ENCODE measurements at places on chromosomes 13 and 19. TPM values are rescaled to one million over a fixed set of nuclear protein-coding genes. Genes with fewer than 3 reads are reported as not detected.

GRCh38 chr19:46772170-46773017 lies 16.0 kb downstream of the SLC1A5 start:
- DNase-seq = peak; percentile 24

- no peak for DNase-seq
Observed at GRCh38 chr13:75010941-75011340, 471.0 kb downstream of the TBC1D4 start.

DNA sequence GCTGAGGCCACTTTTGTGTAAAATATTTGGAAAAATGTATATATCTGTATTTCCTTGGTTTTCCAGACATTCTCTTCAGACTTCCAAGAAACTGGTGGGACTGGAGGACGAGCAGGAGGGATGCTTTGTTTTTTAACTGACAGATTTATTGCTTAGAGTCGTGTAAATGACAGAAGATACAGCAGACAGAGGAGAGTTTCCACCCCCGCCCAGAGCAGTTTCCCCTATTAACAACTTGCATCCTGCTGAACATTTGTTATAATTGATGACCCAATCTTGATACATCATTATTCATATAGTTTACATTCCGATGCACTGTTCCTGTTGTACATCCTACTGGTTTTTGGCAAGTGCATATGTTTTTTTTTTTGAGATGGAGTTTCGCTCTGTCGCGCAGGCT lies 7.1 kb upstream of the DOCK6 start:
- DNase-seq = no peak

GRCh38 chr19:17021793-17022590 lies 4.6 kb downstream of the CPAMD8 start:
- DNase-seq = no peak

- DNase-seq = peak; percentile 35
Observed at GRCh38 chr13:33145667-33146066, 129.4 kb downstream of the KL start.

DNA sequence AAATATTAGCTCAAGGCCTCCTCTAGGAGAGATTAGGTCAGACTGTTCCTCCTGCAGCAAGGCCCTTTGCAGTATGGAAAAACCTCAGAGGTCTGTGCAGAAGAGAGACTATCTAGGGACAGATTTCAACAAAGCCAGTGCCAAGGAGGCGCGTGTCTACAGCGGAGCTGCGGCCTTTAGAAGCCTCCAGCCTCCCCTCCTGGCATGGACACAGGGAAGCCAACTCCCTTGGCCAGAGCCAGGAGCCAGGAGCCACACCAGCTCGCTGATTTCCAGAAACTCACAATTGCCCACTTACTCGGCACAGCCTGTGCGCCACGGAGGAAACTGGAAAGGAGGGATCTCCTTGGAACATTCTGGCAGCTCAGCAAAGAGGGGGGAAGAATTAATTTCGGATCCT lies 63.4 kb downstream of the INSR start:
- no peak for DNase-seq

DNA sequence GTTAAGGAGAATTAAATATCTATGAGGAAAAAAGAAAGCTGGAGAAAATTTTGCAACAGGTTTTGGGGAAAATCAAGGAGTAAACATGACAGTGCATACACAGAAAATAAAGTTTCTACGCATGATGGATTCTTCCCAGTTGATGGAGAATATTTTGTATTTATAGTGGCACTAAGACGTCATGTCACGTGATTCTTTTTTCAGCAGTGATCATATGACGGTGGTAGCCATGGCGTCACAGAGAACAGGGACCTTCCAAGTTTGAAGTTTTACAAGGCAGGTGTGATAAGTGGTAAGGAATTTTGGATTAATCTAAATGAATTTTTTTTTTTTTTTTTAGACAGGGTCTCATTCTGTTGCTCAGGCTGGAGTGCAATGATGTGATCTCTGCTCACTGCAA lies 8.5 kb downstream of the MBD3L1 start:
- no peak for DNase-seq

DNA sequence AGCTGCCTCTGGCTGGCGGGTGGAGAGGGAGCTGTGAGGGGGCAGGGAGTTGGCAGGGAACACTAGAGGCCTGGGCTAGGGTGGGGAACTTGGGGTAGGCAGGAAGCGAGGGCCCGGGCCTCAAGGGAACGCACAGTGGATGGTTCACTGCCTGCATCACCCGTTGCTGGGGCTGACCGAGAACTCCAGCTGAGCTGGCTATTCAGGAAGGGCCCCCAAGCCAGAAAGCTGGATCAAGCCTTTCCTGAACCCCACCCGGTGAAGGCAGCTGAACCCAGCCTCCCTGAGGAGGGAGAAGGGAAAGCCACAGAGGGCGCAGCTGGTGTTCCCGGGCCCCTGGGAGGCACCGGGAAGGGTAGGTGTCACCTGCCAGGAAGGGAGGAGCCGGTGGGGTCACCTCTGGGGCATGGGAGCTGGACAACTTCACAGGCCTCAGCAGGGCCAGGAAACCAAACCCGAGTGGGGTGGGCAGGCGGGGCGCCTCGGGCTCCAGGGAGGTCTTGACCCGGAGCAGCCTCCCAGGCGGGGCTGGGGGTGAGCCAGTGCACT lies 13.9 kb downstream of the PALM start:
- DNase-seq = no peak

DNA sequence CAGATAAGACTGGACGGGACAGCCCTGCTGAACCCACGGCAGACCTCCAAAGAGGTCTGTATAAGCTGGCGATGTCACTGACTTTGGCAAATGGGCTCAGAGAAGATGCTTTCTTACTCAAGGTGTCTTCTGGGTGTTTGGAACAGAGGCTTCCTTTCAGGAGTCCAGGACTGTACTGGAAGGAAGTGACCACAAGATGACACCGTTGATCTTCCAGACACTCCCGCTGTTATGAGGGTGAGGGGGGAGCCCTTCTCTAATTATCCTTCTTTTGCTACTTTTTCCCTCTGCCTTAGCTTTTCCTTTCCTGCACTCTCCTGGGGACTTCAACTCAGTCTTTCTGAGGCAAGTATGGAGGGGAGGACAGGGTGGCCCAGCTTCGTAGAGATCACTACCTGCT lies 65.2 kb upstream of the ZNF599 start:
- no peak for DNase-seq

DNA sequence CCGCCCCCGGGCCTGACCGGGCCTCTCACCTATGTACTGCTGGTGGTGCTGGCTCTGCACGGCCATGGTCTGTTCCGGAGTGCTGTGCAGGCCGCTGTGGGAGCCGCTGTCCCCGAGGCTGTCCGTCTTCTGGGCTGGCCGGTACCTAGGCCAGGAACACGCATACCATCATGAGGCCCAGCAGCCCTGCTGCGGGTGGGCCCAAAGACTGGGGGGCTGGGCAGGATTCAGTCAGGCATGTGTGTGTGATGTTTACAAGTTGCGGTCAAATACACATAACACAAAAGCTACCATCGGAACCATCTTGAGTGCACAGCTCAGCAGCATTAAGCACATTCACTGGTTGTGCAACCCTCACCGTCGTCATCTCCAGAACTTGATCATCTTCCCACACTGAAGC lies 32.2 kb upstream of the RANBP3 start:
- DNase-seq = no peak

- no peak for DNase-seq
Observed at GRCh38 chr13:40960716-40961115, 58.4 kb downstream of the ELF1 start.

DNA sequence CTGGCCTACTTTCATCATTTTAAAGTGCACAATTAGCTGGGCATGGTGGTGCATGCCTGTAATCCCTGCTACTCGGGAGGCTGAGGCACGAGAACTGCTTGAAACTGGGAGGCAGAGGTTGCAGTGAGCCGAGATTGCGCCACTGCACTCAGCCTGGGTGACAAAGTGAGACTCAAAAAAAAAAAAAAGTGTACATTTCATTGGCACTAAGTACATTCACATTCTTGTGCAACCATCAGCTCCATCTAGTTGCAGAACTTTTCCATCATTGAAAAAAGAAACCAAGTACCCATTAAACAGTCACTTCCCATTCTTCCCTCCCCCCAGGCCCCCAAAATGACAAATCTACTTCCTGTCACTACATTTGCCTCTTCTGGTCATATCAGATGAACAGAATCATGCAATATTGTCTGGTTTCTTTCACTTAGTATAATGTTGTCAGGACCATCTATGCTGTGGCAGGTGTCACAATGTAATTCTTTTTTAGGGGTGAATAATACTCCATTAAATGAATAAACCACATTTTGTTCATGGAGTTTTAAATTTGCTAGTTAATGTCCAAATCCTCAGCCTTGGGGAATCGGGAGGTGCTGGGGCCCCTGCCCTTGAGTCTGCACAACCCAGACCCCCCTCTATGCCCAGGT lies 7.4 kb upstream of the SIGLEC11 start:
- DNase-seq = no peak

- peak; percentile 94 for DNase-seq
Observed at GRCh38 chr19:51422053-51422448, 4.6 kb upstream of the SIGLEC10 start.

GRCh38 chr19:3359015-3359918 lies 7.1 kb upstream of the NFIC start:
- DNase-seq = peak; percentile 76

GRCh38 chr19:19817357-19817756 lies 4.2 kb downstream of the ZNF506 start:
- peak; percentile 84 for DNase-seq

- no peak for DNase-seq
Observed at GRCh38 chr13:27964741-27965323, 4.3 kb downstream of the CDX2 start.

DNA sequence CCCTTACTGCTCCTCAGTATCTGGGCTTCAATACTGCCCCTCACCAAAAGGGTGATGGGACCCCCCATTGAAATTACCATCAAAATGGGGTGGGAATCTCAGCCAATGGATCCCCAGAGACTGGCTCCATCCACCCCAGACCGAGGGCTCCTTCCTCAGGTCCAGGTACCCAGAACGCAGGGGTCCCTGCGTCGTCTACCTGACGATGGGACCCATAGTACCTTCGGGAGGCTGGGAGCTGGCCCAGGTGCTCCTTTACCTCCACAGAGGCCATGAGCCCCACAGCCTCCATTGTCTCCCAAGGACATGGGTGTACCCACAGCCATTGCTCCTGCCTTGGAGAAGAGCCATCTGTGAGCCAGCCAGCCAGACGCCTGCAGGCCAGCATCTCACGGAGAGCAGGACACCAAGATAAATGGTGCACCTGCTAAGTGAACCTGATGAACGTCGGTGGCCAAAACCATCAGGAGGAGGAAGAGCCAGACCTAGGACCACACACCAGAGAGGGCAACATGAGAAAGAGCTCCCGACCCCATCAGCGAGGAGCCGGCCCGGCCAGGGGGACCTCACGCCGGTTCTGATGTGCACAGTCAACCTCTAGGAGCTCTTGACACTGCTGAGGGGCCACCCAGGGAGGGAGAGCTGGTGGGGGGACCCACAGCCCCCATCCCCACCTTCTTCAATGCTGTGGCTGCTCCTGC lies 156.8 kb upstream of the SOX1 start:
- DNase-seq = no peak

DNA sequence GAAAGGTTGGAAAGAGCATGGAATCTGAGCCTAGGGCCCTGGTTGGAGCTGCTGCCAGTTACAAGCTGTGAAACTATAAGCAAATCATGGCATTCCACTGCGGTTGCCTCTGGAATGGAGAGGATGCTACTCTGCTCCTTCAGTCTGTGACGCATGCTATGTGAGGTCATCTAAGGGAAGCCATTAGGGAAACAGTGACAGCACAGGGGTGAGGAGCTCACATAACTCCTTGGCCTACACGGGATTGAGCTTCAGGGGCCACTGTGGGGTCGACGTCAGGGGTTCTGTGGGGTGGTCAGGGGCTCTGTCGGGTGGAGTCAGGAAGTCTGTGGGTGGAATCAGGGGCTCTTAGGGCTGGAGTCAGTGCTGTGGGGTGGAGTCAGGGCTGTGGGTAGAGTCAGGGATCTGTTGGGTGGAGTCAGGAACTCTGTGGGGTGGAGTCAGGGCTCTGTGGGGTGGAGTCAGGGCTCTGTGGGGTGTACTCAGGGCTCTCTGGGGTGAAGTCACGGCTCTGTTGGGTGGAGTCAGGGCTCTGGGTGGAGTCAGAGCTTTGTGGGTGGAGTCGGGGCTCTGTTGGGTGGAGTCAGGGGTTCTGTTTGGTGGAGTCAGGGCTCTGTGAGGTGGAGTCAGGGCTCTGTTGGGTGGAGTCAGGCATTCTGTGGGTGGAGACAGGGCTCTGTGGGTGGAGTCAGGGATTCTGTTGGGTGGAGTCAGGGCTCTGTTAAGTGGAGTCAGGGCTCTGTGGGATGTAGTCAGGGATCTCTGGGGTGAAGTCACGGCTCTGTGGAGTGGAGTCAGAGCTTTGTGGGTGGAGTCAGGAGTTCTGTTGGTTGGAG lies 35.8 kb upstream of the MEDAG start:
- peak; percentile 58 for DNase-seq

GRCh38 chr19:13118424-13119193 lies 545 bp downstream of the NACC1 start:
- peak; percentile 68 for DNase-seq

Gene GZMM
- 22.5 TPM for total RNA-seq

Gene HSH2D
- 38.2 TPM for total RNA-seq

Gene SLITRK6
- not detected for total RNA-seq

Gene SIGLEC7
- not detected for total RNA-seq

Gene SERPINE3
- not detected for total RNA-seq

Gene ZNF175
- 5.9 TPM for total RNA-seq

Gene HIPK4
- not detected for total RNA-seq

Gene NUP62
- 188 TPM for total RNA-seq

Data from activated CD4-positive, alpha-beta T cell treated with anti-CD3 and anti-CD28 coated beads for 36 hours (primary cell).